ENCODE measurements at places on chromosomes 7 and 10.

DNA sequence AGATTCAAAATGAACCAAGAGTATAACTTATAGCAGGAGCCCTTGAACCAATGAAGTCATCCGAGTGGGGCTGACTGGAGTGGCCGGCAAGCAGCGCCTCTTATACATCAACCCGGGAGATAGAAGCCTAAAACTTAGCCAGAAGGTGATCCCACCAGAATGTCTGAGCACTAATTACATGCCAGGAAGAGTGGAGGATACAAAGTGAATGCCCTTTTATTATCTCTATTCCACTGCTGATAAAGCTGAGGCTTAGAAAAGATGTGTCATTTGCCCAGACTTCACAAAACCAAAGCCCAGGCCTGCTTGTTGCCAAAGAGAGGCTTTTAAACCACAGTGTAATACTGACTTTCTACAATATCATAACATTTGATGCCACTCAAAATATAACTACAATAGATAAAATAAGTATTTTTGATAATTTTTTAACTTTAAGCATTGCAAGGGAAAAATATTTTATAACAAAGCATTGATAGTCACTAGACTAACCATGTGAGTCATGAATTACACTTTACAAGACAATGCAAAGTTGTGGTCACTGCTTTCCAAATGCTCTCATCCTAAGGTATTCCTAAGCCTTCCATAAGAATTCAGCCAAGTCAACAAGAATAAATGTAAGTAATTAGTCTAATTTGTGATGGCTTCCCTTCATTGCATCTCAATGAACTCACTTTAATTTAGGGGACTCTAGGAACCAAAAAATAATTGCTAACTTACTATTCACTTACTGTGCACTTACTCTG is 58.6 kb upstream of the ARID5B start:
- no peak for DNase-seq

GRCh38 chr10:22029445-22030236 is 26.1 kb upstream of the DNAJC1 start:
- no peak for DNase-seq

- peak; percentile 85 for DNase-seq
These were observed at the start of gene PRKAG2 for GRCh38 chr7:151876899-151877777. PRKAG2 (minus strand) TSS chr7:151877115; CDS start chr7:151876620, 495 bp downstream.

DNA sequence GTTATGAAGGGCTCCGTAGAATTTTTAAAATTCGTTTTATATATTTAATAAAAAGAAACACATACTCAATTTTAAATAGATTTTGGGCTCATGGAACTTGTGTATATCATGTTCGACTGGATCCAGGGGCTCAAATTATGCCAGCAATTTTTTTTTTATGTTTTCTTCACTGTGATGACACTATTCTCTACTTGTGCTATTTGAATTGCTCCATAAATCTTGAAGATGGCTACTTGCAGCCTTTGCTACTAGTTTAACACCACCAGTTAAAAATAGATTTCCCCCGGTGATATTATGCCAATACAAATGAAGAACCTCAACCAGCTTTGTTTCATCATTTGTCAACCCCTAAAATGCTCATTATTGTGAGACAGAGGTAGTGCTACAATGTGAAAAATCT is 933.2 kb downstream of the IPMK start:
- no peak for DNase-seq

- DNase-seq: peak; percentile 23
These were observed 74.5 kb upstream of the VKORC1L1 start for GRCh38 chr7:65798111-65799075.

DNA sequence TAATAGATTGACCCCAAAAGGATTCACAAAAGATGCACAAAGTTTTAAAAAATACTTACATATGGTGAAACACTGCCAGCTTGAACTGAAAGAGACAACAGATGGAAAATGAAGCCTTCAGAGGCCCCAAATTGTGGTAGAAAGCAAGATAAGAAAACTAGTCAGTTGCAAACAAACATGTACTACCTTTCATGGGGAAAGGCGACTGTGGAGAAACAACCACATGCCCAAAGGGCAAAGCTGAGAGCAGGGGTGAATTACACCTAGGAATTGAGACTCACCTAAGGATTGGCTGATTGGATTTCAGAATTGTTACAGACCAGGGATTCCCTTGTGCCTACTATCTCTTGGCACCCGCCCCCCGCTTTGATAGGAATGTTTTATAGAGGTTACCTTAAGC is 13.1 kb downstream of the EPC1 start:
- DNase-seq: peak; percentile 40

- no peak for DNase-seq
These were observed 9.6 kb downstream of the NEURL1 start for GRCh38 chr10:103502849-103503660.

DNA sequence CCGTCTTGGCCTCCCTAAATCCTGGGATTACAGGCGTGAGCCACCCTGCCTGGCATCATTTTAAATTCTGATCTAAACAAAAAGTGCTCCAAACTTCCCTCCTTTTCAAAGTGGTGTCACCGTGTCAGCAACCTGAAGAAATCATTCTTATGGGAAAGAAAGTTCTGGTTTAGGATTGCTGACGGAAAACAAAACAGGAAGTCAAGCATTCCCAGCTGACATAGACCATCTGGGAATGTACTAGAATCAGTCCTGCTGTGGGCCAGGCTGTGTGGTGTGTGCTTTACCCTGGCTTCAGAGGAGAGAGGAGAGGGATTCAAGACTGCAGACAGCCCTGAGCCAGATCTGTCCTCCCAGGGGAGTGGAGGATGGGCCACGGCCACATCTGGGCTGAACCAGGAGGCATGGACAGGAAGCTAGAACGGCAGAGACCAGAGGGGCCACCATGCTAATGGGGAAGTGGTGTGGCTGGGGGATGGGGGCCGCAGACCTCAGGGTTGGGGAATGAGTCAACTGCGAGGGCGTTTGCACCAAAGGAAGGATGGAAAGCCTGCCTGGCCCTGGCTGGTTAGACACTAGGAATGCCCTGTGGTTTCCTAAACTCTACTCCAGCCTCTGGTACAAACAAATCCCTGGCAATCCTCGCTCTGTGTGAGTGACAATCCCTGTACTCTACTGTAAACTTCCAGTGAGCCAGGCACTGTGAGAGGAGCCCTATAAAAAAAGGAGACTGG is 16.7 kb upstream of the CLIP2 start:
- peak; percentile 58 for DNase-seq

- no peak for DNase-seq
These were observed 144.3 kb downstream of the AGMO start for GRCh38 chr7:15417341-15417988.

GRCh38 chr7:7265081-7266075 is 83.0 kb downstream of the C1GALT1 start:
- DNase-seq: no peak

- no peak for DNase-seq
These were observed 386.8 kb upstream of the NFE2L3 start for GRCh38 chr7:25765110-25765655.

DNA sequence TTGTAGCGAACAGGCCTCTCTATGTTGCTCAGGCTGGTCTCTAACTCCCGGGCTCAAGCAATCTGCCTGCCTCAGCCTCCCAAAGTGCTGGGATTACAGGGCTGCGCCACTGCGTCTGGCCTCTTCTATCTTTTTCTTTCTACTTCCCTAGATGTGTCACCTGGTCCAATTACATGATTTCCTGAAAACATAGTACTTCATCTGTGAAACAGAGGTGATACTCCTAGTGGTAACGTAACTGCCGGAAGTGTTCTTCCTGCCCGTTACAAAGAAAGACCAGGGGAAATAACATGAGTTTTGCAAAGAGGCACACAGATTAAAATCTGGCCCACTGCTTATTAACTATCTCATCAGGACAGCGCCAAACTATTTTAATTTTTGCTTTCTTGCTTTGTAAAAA is 18.4 kb upstream of the HGF start:
- no peak for DNase-seq

- DNase-seq: no peak
These were observed 28.4 kb upstream of the CNPY1 start for GRCh38 chr7:155574556-155575290.

GRCh38 chr10:70174058-70174741 is 3.9 kb upstream of the SAR1A start:
- peak; percentile 61 for DNase-seq

DNA sequence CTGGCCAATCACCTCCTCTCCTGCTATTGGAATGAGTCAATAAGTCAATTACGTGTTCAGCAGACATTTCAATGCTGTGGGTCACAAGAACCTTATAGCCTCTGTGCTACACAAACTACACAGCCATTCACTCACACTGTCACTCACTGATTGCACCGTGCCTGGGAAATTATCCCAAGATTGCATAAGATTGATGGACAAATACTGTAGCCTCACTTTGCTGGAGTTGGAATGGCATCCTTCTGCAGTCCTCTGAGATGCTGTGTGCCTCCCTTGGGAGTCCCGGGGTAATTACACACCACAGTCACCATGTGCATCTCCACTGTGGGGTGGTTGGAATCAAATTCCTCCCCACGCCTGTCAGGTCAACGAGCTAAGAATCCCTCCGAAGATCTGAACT is 358.7 kb upstream of the MGMT start:
- DNase-seq: no peak

- DNase-seq: no peak
These were observed 31.2 kb downstream of the ADCYAP1R1 start for GRCh38 chr7:31083210-31083786.

DNA sequence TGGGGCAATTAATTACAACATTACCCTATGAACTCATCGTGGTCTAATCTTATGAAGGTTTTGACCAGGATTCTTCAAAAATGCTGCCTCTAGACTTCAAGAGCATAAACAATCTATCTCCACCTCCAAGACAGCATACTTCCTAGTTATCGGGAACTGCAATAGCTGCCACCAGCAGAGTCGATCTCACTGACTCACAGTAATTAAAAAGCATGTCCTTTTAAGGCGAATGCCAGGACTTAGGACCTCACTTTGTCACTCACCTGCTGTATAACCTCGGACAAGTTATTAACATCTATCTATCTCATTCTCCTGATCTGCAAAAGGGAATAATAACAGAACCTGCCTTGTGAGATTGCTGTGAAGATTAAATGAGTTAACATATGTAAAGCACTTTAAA is 666.0 kb upstream of the COBL start:
- no peak for DNase-seq

DNA sequence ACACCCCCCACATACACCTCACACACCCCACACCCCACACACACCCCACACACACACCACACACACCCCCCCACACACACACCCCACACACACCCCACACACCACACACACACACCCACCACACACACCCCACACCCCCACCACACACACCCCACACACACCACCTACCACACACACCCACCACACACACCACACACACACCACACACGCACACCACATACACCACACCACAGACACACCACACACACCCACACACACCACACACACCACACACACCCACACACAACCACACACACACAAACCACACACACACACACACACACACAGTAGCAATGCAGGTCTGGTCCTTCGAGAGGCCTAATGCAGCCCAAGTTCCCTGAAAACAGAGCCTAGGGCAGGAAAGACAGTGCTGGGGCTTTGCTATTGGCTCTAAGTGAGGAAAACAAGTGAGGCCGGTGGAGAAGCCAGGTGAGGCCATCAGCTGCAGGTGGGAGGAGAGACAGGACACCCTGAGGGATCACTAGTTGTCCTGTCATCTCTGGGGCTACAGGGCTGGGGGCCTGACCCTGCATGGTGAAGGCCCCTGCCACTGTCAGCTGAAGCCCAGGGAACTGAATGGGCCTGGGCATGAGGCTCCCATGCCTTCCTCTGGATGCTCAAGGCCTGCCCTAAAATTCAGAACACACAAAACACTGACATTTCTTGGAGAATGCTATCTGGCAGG is 92.6 kb downstream of the CYTH3 start:
- no peak for DNase-seq

DNA sequence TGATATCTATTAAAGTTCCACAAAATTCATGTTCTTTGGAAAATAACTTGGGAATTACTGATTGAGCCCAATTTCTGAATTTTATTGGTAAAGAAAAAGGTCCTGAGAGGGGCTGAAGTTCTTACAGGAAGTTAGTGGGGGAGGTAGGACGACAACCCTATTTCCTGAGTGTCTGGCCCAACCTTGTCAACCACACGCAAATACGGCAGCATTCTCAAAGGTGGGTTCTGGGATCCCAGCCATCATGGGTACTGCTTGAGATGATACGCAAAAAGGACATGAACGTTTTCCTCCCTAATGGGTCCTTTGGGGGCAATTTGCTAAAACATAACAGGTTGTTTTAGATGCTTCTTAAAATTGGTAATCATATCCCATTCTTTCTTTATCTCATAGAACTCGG is 2.7 kb upstream of the PDCD4 start:
- peak; percentile 53 for DNase-seq

DNA sequence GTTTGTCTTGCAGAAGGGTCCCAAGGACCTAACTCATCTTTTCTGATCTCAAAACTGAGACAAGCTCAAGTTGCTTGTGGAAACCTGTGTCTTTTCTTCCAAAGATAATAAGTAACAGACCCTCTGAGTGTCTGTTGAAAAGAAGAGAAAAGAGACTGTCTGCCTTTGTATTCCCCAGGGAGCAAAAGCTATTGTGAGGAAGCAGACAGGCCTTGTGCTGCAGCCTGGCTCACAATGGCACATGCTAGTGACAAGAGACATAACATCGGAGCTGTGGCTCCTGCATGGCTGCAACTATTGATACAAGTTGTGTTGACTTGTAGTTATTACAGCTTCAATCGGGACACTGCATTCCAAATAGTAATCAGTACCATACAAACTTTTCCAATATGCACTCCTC is 202.9 kb downstream of the DKK1 start:
- no peak for DNase-seq

DNA sequence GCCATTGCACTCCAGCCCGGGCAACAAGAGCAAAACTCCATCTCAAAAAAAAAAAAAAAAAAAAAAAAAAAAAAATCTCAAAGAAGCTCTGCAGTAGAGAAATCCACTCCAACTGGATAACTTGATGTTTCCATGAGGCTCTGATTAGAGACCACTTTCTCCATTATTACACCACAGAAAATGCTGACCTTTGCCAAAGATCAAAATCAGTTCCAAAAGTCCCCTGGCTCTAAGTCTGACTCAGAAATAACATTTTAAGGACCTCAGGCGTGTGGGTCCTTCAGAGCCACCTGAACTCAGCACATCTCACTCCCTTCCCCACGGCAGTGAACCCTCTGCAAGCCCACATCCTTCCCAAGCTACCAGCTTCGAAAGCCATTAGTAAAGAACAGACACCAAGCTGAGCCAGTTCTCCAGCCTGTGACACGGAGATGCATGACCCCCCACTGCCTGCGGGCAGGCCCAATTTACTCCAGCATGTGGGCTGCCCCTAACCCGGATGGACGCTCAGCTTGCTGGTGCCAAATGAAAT is 13.8 kb upstream of the TMEM120A start:
- DNase-seq: peak; percentile 71

- DNase-seq: no peak
These were observed 1377.4 kb downstream of the XPNPEP1 start for GRCh38 chr10:108545921-108546320.

- peak; percentile 17 for DNase-seq
These were observed 156.3 kb downstream of the PHF14 start for GRCh38 chr7:11130012-11130411.

DNA sequence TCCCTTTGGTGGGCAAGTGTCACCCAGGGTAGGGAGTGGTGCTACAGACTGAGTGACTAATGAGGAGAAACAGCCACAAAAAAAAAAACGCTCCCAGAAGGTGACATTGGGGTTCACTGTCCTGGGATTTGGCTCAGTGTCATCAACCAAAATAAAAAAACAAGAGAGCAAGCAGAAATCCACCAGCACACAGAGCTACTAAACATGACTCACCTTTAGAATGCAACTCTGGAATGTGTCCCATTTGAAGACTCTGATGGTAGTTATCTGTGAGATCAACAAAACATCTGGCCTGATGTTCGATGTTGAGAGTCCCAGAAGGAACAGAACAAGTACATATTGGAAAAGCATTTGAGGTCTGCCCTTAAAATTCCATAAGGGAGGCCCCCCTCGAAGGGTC is 200.3 kb upstream of the LYZL2 start:
- DNase-seq: no peak

GRCh38 chr7:21426286-21427181 is 1.3 kb upstream of the SP4 start:
- DNase-seq: no peak
